T-helper 9 cell (primary cell): ENCODE measurements at places on chromosomes 12 and 14.

GRCh38 chr12:124036657-124037109, 63.7 kb downstream of the ZNF664 start:
- peak; percentile 37 for DNase-seq

DNA sequence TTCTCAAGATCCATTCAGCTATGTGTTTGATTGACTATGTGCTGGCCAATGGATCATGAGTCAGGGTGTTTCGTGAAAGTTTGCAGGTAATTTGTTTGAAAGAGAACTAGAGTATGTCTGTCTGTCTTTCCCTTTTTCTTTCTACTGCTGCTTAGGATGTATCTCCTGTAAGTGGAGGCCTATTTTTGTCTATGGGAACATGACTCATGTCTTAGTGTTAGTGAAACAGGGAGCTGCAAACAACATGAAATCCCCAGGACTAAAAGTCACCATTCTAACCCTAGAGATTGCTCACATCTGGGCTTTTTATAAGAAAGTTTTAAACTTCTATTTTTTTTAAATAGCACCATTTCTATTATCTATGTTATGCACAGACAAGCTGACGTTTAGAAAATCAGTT, 333.0 kb downstream of the CCER1 start:
- DNase-seq = no peak

- DNase-seq = no peak
Observed at GRCh38 chr14:50967790-50968189, 23.5 kb upstream of the PYGL start.

DNA sequence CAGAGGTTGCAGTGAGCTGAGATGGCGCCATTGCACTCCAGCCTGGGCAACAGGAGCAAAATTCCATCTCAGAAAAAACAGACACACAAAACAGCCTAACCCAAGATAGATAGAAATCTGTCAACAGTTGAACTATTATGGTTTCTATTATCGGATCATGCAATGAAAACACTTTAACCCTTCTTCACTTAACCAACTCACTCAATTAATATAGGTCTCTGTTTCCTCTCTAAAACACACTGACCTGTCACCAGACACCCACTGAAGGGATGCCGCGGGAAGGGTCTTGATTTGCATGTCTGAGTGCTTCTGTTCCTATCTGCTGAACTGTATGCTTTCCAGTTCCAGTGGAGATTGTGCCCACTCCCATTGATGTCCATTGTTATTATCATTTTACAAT, 38.0 kb upstream of the NUDT4 start:
- no peak for DNase-seq

DNA sequence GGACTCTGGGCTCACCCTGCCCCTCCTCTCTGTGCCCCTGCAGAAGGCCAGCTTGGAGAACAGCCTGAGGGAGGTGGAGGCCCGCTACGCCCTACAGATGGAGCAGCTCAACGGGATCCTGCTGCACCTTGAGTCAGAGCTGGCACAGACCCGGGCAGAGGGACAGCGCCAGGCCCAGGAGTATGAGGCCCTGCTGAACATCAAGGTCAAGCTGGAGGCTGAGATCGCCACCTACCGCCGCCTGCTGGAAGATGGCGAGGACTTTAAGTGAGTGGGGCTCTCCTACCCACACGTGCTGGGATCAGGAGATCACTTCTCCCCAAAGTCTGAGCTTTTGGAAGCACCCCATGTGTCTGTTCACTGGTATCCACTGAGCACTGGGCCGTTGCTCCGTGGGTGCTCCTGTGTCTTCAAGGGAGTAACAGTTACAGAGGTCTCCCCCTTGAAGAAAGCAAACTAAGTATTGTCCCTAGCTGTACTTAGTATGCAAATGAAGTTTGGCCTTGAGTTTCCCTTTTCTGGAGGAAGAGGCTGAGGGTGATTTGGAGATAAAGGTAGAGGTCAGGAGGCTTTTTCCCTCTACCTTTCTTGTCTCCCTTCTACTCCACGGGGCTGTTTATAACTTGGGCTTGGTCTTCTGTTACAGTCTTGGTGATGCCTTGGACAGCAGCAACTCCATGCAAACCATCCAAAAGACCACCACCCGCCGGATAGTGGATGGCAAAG, 3.3 kb downstream of the KRT18 start:
- DNase-seq = no peak

GRCh38 chr12:11500188-11500860, 105.0 kb upstream of the PRB2 start:
- DNase-seq = peak; percentile 80

GRCh38 chr12:53958128-53958527, 3.4 kb downstream of the HOXC12 start:
- DNase-seq = no peak

DNA sequence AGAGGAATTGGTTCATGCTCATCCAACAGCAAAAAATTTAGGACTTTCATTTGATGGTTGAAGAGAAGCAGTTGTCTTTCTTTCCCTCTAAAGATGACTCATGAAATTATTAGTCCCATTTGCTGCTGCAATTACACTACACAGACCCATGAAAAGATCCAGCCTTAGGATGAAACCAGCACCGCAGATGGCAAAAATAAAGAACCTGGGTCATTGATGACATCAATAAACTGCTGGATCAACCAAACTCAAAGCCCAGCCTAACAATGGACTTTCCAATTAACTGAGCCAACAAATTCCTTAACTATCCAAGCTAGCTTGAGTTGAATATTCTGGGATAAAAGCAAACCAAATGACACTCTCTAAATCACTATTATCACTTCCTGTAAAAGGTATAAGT, 20.7 kb downstream of the DICER1 start:
- no peak for DNase-seq

DNA sequence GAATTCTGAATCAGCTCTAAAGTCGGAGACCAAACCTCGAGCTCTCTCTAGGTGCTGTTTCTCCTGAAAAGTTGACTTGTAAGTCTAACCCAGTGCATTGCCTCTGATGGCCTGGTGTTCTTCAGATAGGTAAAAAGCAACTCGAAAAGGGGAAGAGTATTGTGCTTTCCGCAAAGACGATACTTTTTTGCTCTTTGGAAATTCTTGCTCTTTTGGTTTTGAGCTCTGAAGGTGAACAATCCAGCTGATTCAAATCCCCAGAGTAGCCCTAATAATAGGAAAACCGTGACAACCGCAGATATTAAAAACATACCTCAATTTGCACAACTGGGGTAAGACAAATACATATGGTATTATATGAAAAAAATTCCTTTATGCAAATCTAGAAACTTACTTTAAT, 447.4 kb downstream of the RAD51B start:
- DNase-seq = no peak

DNA sequence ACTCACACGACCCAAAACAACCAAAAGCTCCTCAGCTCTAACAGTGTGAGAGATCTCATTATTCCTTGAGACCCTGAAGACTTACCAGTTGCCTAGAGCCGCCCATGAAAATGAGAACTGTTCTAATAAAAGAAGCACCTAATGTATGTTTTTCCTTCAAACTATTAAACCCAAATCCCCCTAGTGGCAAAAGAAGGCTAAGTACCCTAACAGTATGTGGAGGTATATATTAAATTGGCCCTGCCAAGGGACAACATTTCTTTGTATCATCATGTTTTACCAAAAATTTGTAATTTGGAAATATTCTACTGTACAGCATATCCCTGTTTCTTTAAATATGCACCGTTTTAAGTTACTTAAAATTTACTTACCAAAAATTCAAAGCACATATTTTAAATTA, 38.0 kb upstream of the PPFIA2 start:
- DNase-seq = no peak

GRCh38 chr14:81440041-81440440, 39.9 kb upstream of the STON2 start:
- no peak for DNase-seq

- DNase-seq = no peak
Observed at GRCh38 chr14:77319422-77319821, 1.3 kb downstream of the POMT2 start.

- DNase-seq = no peak
Observed at GRCh38 chr12:24175284-24175683, 225.8 kb upstream of the SOX5 start.
